ENCODE measurements at places on chromosomes 3 and 15.

DNA sequence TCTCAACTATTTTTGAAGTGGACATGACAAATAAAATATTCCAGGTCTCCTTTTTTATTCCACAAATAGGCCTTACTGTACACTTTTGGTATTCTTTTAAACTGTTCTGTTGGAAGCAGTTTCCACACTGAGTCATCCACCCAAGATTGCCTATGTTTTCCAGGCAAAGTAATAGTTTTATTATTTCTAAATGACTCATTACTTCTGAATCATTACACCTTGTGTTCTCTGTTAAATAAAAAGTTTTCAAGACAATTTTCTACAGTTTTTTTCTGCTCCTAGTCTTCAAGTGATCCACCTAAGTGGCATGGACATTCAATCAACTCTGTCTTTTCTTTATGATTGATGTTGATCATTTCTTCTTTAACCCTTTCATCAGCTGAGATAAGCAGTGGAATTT lies 26.5 kb downstream of the PPP2R3A start:
- no peak for DNase-seq

DNA sequence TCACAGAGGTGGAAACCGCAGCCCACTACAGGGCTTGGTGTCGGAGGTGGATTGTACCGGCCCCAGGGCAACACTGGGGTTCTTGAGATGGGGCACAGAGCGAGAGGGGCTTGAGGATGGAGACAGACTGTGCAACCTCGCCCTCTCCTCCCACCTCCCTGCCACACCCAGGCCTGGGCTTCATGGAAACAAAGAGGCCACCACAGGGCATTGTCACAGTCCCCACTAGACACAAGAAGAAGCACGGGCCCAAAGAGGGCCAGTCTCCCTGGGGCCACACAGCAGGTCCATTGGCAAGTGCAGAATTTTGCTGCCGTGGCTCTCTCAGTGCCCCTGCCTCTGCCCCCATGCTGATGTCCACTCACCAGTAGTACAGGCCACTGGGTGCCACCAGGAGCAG lies 4.1 kb upstream of the CALML4 start:
- DNase-seq, result no peak

DNA sequence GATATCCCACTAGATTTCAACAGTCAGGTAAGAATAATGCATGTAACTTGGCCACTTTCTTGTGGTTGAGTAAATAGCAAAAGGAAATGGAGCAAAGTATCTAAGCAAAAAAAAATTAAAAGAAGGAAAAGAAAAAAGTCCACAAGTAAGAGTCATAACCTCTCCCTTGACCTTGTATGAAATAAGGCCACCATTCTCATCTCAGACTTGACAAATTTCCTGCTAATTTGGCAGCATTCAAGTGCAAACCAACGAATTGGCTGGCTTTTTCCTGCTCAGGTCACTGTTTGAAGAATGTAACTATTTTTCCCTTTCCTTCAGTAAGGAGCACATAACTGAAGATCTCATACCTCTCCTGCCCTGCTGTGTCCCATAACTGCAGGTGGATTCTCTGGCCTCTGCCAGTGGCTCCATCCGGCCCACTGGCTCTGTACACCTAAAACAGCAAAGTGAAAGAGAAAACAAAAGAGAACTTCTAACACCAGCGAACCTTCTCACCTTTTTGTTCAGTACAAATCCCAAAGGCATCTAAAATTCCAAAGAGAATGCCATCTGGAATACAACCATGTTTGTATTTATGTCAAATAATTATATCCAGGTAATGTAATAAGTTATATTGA lies 33.4 kb upstream of the RSL24D1 start:
- no peak for DNase-seq

DNA sequence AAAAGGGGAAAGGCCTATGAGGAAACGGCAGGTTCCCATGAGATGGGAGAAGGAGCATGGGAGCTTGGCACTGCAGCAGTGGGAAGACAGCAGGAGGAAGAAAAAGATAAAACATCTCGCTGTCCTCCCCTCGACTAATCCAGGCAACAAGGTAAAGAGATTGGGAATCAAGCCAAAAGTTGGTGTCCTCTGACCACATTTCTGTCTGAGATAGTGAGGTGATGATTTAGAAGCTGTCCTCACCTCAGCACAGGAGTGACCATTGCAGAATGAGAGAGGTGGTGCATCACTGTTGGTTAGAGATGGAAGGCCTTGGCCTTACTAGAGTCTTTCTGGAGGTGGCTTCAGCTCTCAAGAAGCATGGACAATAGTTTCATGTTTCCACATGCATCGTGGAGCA lies 226.6 kb upstream of the CCDC54 start:
- DNase-seq, result no peak

- no peak for DNase-seq
Observed at GRCh38 chr3:86782286-86782685, 208.7 kb downstream of the VGLL3 start.

DNA sequence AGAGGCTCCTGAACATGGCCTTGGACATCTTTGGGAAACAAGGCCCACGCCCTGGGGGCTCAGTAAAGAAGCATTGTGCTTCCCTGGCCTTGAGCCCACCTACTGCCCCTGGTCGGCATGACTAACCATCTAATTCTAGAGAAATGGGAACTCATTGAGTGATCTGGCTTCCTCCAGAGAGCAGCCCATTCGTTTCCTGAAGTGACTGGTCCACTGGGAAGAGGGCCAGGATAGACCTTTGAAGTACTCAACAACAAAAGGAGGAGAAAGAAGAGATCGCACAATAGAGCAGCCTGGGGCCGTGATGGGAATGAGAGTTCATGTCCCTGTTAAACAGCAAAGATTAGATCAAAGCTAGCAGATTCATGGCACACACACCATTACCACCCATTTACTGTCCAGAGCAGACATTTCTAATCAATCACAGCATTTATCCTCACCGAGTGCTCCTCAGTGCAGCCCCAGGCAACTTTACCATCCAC lies 514.4 kb upstream of the PROK2 start:
- DNase-seq, result peak; percentile 69

DNA sequence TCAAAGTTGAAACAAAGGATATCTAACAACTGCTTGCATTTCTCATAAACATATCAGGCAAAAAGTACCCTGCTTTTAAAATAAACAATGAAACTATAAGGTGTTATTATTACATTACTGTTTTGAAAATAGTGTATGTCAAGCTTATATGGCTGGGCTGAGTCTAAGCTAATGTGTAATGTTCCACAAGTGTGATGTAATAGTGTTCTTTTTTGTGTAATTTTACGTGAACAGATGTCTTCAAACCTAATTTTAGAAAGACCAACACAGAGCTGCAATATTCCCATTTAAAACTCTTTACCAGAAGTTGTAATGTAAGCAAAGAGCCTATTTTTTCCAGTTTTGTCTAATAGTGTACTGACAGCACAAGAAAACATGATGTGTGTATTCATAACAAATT lies 34.0 kb downstream of the MINDY2 start:
- DNase-seq, result no peak

DNA sequence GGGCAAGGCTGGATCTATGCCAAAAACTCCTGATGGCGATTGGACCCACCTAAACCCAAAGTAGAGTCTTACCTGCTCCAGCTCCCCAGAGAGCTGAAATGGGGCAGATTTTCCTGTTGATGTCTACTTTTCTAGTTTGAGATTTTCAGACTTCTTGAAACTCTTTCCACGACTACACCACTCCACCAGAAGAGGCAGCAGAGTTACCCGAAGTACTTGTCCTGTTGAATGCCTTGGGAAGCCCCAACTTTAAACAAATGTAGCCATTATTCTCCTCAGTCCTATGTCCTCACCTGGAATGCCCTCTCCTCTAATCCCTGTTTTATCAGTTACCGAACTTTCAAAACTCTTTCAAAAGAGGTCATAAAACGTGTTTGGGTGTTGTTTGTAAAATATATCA lies 843.8 kb downstream of the VGLL3 start:
- DNase-seq, result no peak

DNA sequence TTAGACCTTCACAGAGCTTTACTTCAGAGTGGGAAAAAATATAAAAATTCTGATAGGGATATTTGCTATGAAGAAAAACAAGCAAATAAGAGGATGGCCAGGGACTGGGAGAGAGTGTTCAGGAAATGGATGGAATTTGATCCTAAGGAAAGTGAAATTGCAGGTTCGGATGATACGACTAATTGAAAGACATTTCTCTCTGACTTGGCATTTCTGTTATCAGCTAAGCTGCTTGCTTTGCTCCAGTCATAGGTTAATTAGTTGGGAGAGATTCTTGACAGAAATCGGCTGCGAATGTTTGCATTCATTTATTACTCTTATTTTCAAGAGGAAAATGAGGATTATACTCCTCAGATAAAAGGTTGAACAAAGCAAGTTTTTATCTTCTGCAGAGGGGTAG lies 808.7 kb upstream of the NECTIN3 start:
- no peak for DNase-seq

GRCh38 chr15:74291101-74292071 lies 55.3 kb downstream of the CCDC33 start:
- no peak for DNase-seq

GRCh38 chr15:64749167-64749566 lies 26.2 kb downstream of the RBPMS2 start:
- DNase-seq, result no peak

GRCh38 chr3:44114142-44114541 lies 127.5 kb upstream of the TOPAZ1 start:
- DNase-seq, result no peak

- no peak for DNase-seq
Observed at GRCh38 chr15:25133804-25134203, 179.0 kb downstream of the SNRPN start.

GRCh38 chr3:160400702-160401150 lies 1.3 kb downstream of the SMC4 start:
- DNase-seq, result no peak

DNA sequence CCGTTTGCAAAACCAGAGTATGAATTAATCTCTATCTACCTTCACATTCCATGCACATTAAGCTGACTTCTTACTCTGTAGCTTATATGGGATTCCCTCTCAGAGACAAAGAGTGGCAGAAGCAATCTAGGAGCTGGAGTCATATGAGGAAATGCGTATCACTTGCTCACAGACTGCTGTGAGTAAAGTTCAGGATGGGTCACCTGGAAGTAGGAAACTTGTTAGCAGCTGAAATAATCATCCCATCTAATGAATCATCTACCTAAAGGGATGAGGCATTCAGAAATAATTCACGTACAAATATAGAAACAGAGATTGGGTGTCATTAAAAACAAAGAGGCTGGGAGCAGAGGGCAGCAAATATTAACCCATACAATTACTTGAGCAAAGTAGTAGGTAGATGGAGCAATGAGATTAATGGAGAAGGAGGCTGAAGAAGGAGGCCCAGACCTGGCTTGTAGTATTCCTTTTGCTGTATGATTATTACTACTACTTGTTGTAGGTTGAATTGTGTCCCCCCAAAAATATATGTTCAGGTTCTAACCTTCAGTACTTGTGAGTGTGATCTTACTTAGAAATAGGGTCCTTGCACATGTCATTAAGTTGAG lies 866.3 kb downstream of the ROBO2 start:
- DNase-seq, result no peak

DNA sequence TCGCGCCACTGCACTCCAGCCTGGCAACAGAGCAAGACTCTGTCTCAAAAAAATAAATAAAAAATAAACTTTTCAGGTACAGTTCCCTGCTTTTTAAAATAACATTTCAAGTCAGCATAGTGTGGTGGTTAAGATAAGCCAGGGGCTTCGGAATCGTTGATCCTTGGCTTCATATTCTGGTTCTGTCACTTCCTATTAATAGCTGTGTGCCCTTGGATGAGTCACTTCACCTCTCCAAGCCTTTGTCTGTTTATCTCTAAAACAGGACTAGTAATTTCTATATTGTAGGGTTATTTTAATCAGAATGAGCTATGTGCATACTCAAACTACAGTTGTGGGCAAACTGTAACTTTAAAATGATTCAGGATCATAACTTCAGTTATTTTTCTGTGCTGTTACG lies 53.8 kb upstream of the SENP5 start:
- no peak for DNase-seq

- peak; percentile 39 for DNase-seq
Observed at GRCh38 chr15:68507447-68507846, 71.3 kb upstream of the CORO2B start.

DNA sequence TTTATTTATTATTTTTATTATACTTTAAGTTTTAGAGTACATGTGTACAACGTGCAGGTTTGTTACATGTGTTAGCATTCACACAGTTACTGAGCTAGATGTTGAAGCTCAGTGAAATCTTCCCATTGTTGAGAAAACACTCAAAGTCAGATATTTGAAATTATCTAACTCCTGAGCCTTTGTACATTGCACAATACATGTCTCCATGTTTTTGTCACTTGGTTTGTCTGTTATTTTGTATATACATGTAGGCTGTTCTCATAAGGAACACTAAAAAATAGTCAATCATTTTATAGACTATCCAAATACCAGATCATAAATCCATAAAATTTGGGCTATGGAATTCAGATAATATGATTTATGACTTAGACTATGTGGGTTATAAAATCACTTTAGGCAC lies 1126.5 kb downstream of the NSUN3 start:
- no peak for DNase-seq

DNA sequence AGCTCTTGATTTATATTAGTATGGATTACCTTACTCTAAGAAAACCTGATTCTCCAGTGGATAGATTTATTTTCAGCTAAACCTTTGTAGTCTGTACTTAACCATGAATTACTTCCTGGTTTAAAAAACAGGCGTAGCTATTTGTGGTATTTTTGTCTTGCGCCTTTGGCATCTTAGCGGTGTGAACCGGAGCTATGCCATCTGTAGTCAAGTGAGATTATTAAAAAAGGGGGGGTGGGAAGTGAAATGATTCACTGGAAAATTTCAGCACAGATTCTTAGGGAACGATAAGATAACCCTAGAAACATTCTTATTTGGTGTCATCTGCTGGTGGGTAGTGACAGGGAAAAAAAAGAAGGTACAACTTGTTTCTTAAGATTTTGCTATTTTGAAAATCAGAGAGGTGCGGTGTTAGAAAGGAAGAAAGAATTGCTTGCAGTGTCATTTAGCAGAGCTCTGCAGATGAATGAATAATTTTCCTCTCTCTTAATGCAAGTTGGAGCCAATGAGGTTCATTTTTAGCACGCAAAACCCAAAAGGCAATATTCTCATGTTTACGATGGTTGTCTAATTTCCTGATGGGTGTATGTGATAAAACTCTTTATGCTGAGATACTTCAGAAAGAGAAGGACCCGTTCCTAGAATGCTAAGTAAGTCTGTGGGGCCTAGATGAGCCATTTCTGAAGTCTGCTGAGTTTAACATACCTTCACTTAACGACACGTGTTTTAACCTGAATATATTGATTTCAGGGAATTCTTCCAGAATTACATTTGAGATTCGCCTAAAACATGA lies 44.0 kb downstream of the PSMD6 start:
- no peak for DNase-seq

- DNase-seq, result no peak
Observed at GRCh38 chr15:72998226-72998625, 54.0 kb upstream of the NEO1 start.

GRCh38 chr15:98951493-98952320 lies 55.9 kb downstream of the PGPEP1L start:
- no peak for DNase-seq

- no peak for DNase-seq
Observed at GRCh38 chr3:62095080-62095479, 278.3 kb downstream of the FEZF2 start.

- DNase-seq, result no peak
Observed at GRCh38 chr3:131223373-131224289, 157.9 kb upstream of the NUDT16 start.

GRCh38 chr3:196159952-196160804 lies 51.0 kb downstream of the ZDHHC19 start:
- DNase-seq, result peak; percentile 27

- DNase-seq, result no peak
Observed at GRCh38 chr3:144106970-144107369, 135.3 kb downstream of the DIPK2A start.

Measured in NCI-H2029 (cell line).